ENCODE measurements at places on chromosomes 3 and 15.

DNA sequence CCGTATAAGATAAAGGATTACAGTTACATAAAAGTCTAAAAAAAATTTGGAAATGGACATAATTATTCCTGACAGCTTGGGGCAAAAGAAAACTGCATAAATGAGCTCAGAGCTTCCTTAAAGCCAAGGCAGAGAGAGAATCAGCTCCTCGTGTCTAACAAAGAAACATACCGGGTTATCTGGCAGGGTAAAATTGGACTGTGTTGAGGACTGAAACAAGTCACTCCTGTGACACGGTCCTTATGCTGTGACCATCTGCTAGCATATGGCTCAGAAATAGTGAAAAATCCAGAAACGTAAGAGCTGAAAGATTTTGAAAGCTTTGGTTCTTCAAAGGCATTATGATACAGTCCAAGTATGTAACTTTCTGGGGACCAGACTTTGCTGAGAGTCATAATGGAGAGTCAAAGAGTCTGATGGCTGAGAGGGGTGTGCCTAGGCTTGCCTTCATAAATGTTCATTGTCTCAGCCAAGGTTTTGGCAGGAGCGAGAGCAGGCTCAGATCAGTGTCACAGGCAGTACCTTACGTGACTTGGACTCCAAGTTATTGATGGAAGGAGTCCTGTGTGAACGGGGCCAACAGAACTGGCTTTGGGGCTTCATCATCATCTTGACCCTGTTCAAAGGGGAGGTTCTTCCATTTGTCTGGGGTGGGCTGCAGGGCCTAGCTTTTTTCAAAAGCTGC is 12.5 kb downstream of the MAP6D1 start:
- DNase-seq = no peak

GRCh38 chr15:80823120-80823519 is 44.0 kb downstream of the CEMIP start:
- DNase-seq = no peak

DNA sequence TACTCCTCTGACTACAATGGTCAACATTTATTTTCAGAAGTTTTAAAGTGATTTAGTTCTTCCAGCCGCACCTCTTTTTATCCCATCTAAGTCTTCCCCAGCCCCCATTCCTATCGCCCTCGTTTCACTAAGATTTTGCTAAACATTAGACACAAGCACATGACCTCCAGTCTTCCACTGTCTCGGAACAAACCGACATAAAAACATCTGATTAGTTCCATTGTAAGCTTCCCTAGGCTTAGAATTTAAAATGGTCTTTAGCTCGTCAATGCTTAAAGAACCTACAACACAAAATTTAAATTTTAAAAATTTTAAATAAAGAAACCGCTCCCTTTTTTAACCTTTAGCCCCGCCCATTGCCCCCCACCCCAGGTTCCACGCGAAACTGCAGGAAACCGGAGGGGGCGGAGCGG is 284 bp upstream of the TSC22D2 start:
- DNase-seq = no peak

DNA sequence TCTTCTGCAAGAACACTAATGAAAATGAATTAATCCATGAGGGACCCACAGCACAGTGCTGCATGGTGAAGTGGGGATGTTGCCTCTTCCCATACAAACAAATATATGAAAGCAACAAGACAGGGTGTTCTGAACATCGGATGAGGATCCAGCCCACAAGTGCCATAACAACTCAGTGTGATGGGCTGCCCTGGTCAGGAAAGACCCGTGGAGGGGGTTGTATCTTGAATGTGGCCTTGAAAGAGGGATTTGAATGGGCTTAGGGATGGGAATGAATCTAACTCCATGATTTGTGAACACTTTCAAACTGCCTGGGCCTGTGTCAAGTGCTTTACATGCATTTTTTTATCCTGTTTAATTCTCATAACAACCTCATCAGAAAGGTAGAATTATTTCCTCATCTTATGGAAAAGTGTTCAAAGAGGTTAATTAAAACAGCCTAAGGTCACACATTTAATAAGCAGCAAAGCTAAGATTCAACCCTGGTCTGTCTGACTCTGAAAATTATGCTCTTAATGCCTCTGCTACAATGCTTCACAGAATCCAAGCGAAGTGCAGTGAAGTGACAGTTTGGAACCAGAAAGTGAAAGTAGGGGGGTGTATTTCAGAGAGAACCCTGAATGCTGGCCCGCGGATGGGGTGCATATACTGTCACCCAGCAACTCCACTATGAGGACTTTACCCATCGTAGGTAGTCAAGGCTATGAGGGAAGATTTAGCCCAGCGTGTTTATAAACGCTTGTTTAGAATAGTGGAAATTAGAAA is 65.6 kb upstream of the HEG1 start:
- no peak for DNase-seq

DNA sequence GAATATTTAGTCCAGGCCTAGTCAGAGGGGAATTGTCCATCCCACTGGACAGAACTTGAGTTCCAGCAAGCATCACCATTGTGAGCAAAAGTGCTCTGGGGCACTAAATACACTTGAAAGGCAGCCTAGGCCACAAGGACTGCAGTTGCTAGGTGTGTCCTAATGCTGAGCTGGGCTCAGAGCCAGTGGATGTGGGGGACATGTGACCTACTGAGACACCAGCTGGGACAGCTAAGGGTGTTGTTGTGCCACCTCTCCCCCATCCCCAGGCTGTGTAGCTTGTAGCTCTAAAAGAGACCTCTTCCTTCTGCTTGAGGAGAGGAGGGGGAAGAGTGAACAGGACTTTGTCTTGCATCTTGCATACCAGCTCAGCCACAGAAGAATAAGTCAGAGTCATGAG is 120.9 kb downstream of the DTWD1 start:
- no peak for DNase-seq

DNA sequence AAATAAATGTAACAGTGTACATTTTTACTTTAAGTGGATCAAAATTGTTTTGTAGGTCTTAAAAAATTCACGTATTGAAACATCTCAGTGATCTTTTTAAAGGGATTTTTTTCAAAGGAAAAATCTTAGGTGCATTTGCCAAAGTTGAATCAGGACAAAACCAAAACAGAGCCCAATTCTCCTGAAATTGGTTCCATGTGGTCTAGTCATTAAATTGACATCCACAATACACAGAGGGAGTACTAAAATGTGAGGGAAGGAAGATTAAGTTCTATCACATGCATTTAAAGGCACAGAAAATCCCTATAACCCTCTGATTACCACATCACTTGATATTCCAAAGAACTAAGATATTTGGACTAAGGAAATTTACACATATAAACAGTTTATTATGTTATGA is 39.3 kb upstream of the HDC start:
- DNase-seq = no peak

GRCh38 chr3:49461443-49462171 is 8.5 kb upstream of the DAG1 start:
- DNase-seq = no peak

GRCh38 chr3:187039723-187040414 is 99.4 kb downstream of the RPL39L start:
- no peak for DNase-seq

GRCh38 chr3:46900356-46900755 is 22.8 kb downstream of the PTH1R start:
- DNase-seq = no peak

GRCh38 chr15:36364377-36364776 is 215.0 kb upstream of the CDIN1 start:
- DNase-seq = no peak

DNA sequence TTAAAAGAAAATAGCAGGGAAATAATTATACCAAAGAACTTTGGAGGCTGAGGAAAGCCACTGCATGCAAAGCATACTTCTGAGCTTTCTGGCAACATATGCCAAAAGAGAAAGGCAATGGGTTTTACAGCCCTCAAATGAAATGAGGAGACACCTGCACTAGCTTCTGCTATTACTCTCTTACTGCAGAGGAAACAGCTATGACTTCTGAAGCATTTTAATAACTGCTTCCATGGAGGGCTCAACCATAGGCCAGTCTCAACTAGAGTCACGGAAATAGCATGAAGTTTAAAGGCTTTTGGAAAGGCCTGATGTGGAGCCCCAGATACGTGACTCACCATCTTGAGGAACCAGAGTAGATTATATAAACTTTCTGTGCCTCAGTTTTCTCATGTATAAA is 114.8 kb downstream of the OXNAD1 start:
- no peak for DNase-seq

GRCh38 chr3:187969581-187969950 is 184.4 kb upstream of the LPP start:
- DNase-seq = no peak

- no peak for DNase-seq
These were observed 1.2 kb downstream of the BNC1 start for GRCh38 chr15:83283138-83283812.

All from activated T-cell treated with anti-CD3 and anti-CD28 coated beads, Interleukin-2, amount 50 U/mL, for 4 hours (primary cell).